ENCODE measurements at places on chromosomes 7 and 10. TPM values are rescaled to one million over a fixed set of nuclear protein-coding genes. Genes with fewer than 3 reads are reported as not detected.
A peak's percentile ranks its signal among the peaks of the same experiment; 100 is the strongest.

SPDYE1 gene
- total RNA-seq, result not detected

PLEKHA8 gene
- 13.1 TPM for total RNA-seq

DNA sequence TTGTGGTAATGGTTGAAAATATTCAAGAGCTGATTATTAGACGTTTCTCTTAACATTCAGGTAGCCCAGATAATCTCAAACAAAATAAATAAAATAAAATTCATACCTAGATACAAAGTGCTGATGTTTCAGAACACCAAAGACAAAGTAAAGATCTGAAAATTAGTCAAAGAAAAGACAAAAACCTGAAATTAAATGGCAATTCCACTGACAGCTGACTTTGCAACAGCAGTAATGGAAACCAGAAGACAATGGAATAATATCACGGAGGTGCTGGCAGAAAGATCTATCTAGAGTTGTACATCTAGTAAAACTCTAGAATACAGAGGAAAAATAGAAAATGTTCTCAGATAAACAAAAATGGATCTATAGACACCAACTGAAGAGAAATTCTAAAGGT is 58.0 kb upstream of the IKZF1 start:
- no peak for DNase-seq

DNA sequence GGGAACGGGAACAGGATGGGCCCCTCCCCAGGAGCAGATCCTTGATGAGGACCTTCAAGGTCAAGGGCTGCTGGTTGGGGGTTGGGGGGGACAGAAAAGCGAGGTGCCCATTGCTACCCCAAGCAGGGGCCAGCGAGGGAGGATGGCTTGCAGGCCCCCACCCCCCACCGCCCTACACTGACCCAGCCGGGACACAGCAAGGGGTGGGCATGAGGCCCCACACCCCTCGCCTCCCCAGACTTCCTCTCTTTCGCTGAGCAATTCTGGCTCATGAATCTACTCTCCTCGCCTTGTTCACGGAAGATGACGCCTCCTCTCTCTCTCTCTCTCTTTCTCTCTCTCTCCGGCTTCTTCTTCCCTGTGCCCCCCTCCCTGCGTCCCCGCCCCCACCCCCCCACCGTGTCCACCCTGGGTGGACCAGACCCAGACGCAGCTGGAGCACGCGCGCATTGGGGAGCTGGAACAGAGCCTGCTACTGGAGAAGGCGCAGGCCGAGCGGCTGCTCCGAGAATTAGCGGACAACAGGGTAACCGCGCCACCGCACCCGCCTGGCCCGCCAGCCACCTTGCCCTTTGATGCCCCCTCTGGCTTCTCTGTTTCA is 81.1 kb upstream of the GTF2IRD1 start:
- DNase-seq, result peak; percentile 58

DNA sequence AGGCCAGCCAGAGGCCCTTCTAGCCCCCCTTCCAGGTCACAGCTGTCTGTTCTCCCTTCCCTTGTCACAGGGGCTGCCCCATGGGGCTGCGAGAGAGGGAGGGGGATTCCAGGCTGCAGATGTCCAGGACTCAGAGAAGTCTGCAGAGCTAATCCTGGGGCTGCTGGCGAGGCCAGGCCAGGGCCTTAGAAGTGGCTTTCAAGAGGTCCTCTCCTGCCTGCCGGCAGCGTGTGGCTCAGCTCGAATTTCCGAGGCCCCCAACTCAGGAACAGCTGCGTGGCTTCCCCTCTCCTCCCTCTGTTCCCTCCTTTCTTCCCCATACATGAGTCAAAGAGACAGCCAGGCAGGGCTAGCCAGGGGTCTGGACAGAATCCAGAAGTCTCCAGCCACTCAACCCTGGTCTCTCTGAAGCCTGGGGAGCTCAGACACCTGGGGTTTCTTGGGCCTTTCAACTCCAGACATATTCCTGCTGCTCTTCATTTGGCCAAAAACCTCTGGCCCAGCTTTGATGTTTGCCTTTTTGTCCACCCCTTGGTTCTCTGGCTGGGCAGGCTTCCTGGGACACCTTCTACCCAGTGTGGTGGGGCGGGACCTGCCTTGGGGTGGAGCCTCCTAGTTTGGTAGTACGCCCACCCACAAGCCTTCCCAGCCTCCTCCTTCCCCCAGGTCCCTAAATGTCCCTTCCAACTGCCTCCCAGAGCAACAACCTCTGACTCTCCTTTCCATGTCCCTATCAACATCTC is 21.8 kb upstream of the EIF5AL1 start:
- no peak for DNase-seq

GRCh38 chr7:70028620-70029019 is 430.3 kb downstream of the AUTS2 start:
- DNase-seq, result no peak
